ENCODE measurements at places on chromosomes 2 and 18. TPM values are rescaled to one million over a fixed set of nuclear protein-coding genes. Genes with fewer than 3 reads are reported as not detected.
A peak's percentile ranks its signal among the peaks of the same experiment; 100 is the strongest.

- no peak overlapping the region for H3K27ac ChIP-seq
- no peaks in the 10 kb centered on the region for H3K4me1 ChIP-seq
- no peak for DNase-seq
- no peaks in the 10 kb centered on the region for H3K36me3 ChIP-seq
- H3K4me3 ChIP-seq = no peak overlapping the region
Observed at GRCh38 chr2:107384422-107384821, 442.3 kb upstream of the RGPD4 start.

DNA sequence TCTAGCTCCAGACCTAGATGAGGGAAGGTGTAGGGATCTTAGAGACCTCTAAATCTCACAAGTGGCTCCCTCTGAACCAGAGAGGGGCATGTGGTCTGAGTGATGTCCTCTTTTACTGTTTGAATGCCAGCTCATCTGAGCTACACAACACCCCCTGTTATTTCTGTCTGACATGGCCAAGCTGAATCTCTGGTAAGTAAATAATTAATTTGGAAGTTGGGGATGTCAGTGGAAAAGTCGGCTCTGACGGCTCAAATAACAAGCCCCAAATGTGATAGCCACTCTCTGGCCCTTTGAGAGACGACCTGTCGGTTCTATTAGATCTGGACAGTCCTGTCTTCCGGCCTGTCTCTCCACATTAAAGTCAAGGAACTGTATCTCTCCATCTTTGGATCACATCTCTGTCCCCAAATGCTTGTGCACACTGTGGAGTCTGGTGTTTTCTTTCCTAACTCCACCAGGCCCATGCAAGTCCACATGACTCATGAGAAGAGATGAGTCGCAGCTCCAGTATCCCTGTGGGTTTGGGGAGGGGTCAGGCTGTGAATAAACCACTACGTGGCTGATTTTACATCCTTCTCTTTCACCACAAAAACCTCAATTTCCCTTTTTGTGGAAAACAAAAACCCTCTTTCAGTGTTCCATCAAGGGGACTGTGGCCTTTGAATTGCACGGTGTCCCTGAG is 52.5 kb downstream of the SETBP1 start:
- DNase-seq = no peak
- peaks cover 70% of the 10 kb centered on the region for H3K36me3 ChIP-seq
- peaks cover 1% of the 10 kb centered on the region for H3K27me3 ChIP-seq
- no peak overlapping the region for H3K4me3 ChIP-seq
- H3K27ac ChIP-seq = no peak overlapping the region

GRCh38 chr2:96733931-96734330 is 5.9 kb downstream of the LMAN2L start:
- no peak overlapping the region for H3K4me3 ChIP-seq
- peaks cover 7% of the 10 kb centered on the region for H3K4me1 ChIP-seq
- H3K27ac ChIP-seq = no peak overlapping the region
- no peak for DNase-seq

POTEI gene
- total RNA-seq = 0.15 TPM

TUBA3E gene
- not detected for total RNA-seq

DNA sequence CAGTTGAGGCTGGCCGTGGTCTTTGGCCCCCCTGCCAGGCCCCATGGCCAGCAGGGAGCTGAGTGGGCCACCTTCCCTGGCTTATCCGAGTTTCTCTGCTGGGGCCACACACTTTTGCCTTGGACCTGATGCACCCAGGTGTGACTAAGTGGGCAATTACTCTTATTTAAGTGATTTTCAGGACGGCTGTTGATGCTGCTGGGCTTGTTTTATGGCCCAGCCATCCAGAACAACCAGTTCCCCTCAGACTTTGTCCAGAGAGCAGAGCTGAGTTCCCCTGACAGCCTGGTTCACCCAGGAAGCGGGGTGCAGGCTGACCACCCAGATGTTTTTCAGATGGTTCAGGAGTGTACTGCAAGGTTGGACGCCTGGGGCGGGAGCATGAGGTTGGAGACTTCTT is 68.8 kb downstream of the GLI2 start:
- no peak overlapping the region for H3K27ac ChIP-seq
- H3K27me3 ChIP-seq = peaks cover 9% of the 10 kb centered on the region
- H3K4me1 ChIP-seq = peaks cover 8% of the 10 kb centered on the region
- no peak overlapping the region for H3K4me3 ChIP-seq

- H3K27ac ChIP-seq = no peak overlapping the region
- no peaks in the 10 kb centered on the region for H3K27me3 ChIP-seq
- no peaks in the 10 kb centered on the region for H3K4me1 ChIP-seq
- H3K36me3 ChIP-seq = no peaks in the 10 kb centered on the region
Observed at GRCh38 chr2:126227250-126227649, 428.7 kb upstream of the GYPC start.

DNA sequence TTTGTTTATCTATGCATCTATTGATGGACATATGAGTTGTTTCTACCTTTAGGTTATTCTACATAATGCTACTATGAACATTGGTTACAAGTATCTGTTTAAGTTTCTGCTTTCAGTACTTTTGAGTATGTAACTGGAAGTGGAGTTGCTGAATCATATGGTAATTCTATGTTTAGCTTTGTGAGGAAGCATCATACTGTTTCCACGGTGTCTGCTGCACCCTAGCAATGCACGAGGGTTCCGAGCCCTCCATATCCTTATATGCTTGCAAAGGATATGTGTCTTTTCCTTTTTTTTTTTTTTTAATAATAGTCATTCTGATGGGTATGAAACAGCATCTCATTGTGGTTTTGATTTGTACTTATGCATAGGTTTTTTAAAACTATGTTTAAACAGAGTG is 83.7 kb downstream of the FMNL2 start:
- DNase-seq = no peak
- no peaks in the 10 kb centered on the region for H3K27me3 ChIP-seq
- H3K36me3 ChIP-seq = no peaks in the 10 kb centered on the region

GRCh38 chr2:219149667-219150066 is 10.9 kb downstream of the NHEJ1 start:
- H3K27ac ChIP-seq = no peak overlapping the region
- H3K4me1 ChIP-seq = no peaks in the 10 kb centered on the region
- no peak for DNase-seq
- no peak overlapping the region for H3K4me3 ChIP-seq
- no peaks in the 10 kb centered on the region for H3K27me3 ChIP-seq

DNA sequence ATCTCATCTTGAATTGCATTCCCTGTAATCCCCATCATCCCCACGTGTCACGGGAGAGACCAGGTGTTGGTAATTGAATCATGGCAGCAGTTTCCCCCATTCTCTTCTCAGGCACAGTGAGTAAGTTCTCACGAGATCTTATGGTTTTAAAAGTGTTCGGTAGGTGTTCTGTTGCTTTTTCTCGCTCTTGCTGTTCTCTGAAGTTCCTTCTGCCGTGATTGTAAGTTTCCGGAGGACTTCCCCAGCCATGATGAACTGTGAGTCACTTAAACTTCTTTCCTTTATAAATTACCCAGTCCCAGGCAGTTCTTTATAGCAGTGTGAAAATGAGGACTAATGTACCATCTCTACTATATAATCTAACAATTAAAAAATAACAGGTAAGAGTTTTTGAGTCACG is 409.9 kb upstream of the NRXN1 start:
- no peaks in the 10 kb centered on the region for H3K4me1 ChIP-seq
- H3K36me3 ChIP-seq = no peaks in the 10 kb centered on the region
- peaks cover 1% of the 10 kb centered on the region for H3K27me3 ChIP-seq
- no peak for DNase-seq

DNA sequence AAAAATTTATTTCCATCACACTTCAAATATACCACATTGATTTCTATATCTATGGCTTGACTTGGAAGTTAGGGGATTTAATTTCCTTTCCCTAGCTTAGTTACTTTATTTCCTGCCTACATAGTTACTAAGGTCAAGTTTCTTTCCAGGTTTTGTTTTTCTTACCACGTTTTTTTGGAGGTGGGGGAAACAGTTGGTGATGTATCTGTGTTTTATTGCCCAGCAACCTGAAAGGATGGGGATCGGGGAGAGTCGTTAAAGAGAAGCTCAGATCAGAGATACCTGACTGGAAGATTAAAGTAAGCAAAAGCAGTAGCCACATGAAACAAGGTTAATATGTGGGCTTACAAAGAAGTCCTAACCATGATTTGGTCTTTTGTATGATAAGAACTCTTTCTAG is 127.8 kb downstream of the OSBPL6 start:
- peaks cover 8% of the 10 kb centered on the region for H3K4me1 ChIP-seq
- no peaks in the 10 kb centered on the region for H3K36me3 ChIP-seq
- peak overlapping the region; percentile 1 for H3K27ac ChIP-seq

DNA sequence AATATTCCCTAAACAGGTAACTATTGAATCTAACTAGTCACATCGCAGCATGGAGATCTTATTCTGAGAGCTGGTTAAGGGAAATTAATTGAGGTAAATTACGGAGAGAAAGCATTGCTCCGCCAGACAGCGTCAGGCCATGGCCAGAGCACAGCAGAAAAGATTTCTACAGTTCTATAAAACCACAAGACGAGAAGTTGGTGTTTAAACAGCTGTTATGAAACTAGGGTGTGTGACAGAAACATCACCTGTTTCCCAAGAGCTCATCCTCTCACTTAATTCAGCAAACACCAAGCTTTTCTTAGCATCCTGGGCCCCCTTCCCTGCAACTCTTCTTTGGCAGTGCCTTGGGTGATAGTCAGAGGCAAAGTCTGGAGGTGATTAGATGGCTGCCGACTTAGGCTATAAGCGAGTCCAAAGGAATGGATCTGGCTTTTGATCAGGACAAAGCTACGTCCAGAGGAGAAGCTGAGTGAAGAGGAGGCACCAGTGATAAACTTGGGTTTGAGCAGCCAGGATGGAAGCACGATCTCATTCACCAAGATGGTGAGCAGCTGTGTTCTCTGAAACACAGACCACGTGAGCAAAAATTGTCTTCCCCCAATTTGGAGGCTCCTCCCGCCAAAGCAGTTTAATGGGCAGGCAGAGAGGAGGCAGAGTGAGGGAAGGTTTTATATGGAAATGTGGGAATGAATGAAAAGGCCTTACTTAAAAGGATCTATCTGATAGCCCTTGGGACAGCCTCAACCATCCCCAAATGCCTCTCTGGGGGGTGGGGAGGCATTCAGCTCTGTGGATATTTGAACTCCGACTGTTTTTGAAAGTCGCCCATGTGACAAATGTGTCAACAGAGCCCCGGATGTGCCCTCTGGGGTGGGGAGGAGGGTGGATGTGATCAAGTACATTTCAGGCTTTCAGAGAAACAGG is 57.8 kb downstream of the PKDCC start:
- peaks cover 8% of the 10 kb centered on the region for H3K4me1 ChIP-seq
- H3K4me3 ChIP-seq = no peak overlapping the region
- no peak for DNase-seq
- H3K27me3 ChIP-seq = peaks cover 12% of the 10 kb centered on the region

GRCh38 chr2:62868947-62869346 is 163.4 kb downstream of the EHBP1 start:
- no peak overlapping the region for H3K27ac ChIP-seq
- peaks cover 11% of the 10 kb centered on the region for H3K36me3 ChIP-seq
- DNase-seq = no peak

DNA sequence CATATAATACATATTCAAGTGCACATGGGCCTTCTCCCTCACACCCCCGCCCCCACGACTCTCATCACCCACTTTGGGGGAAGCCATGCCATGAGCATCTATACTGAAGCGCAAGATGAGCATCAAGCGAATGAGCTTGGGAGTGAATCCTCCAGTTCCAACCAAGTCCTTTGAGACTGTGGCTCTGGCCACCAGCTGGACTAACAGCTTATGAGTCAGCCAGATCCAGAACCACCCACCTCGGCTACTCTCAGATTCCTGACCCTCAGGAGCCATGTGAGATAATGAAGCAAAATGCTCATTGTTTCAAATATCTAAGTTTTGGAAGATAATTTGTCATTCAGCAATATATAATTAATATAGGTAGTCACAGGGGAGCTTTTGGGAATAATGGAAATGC is 22.2 kb upstream of the IL1RL1 start:
- H3K36me3 ChIP-seq = no peaks in the 10 kb centered on the region
- H3K4me1 ChIP-seq = peaks cover 8% of the 10 kb centered on the region
- no peak overlapping the region for H3K4me3 ChIP-seq

DNA sequence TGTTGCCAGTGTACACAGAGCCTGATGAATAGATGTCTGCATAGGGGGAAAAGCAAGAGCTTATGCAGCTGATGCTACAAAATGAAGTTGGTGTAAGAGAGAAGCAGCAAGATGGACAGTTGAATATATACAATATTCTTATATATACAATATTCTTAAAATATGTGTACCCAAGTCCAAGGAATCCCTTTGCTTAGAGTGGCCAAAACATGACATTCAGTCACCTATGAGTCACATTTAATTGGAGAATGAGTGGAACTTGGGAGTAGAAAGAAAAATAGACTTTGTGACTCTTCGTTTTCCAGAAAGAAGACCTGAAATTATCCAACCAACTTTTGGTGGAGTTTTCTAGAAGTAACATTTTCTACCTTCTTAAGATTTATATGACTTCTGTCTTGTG is 81.8 kb downstream of the SCN9A start:
- DNase-seq = no peak
- peaks cover 15% of the 10 kb centered on the region for H3K36me3 ChIP-seq
- no peak overlapping the region for H3K27ac ChIP-seq

GRCh38 chr18:13440277-13441248 is 222.0 kb downstream of the LDLRAD4 start:
- H3K4me3 ChIP-seq = no peak overlapping the region
- DNase-seq = no peak
- H3K36me3 ChIP-seq = peaks cover 5% of the 10 kb centered on the region
- H3K4me1 ChIP-seq = peaks cover 29% of the 10 kb centered on the region
- no peak overlapping the region for H3K27ac ChIP-seq

- no peaks in the 10 kb centered on the region for H3K27me3 ChIP-seq
- peaks cover 6% of the 10 kb centered on the region for H3K36me3 ChIP-seq
- no peak for DNase-seq
- peaks cover 56% of the 10 kb centered on the region for H3K4me1 ChIP-seq
Observed at GRCh38 chr2:177239932-177240630, 24.4 kb downstream of the NFE2L2 start.

QPCT gene
- total RNA-seq = 50.6 TPM

DNA sequence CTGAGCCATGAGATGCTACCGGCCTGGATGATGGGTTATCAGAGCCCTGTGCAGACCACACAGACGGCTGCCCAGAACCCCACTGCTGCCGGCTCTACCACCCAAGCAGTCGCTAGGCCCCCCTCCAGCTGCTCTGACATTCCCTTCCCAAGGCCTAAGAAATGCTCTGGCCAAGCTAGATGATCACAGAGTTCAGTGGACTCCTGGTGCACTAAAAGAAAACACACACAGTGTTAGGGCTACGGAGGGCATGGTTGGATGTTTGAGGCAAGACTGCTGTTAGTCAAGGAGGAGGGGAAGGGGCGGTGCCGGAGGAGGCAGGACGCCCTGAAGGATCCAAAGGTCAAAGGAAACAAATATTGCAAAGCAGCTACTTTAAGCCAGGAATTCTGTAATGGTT is 174.5 kb downstream of the MYCN start:
- no peaks in the 10 kb centered on the region for H3K27me3 ChIP-seq
- no peaks in the 10 kb centered on the region for H3K36me3 ChIP-seq
- no peaks in the 10 kb centered on the region for H3K4me1 ChIP-seq

DNA sequence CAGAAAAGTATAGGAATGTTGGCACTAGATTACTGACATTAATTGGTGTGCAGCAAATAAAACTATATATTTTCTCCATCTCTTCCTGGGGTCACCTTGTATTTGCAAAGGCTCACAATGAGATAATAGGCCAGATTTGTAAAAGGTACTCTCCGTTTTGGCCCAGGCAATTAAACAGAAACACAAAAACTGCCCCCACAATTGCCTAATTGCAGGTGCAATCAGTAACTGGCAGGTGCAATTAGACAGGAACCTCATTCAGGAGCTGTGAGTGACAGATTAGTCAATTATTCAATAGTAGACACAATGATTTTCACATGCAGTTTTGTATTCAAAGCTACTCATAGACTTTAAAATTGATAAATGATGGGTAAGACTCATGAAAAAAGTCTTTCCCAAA is 451.4 kb upstream of the ID2 start:
- DNase-seq = no peak
- H3K27me3 ChIP-seq = no peaks in the 10 kb centered on the region
- H3K4me1 ChIP-seq = peaks cover 20% of the 10 kb centered on the region
- H3K4me3 ChIP-seq = no peak overlapping the region
- no peaks in the 10 kb centered on the region for H3K36me3 ChIP-seq
- H3K27ac ChIP-seq = no peak overlapping the region

CD207 gene
- total RNA-seq = 0.74 TPM

Data from endothelial cell (in vitro differentiated cells).